HuH-7 (cell line): ENCODE measurements at places on chromosomes 7 and 10.

- DNase-seq, result no peak
These were observed 456.1 kb upstream of the FOXK1 start for GRCh38 chr7:4225881-4226523.

GRCh38 chr10:86372119-86372783 lies 5.7 kb upstream of the GRID1 start:
- DNase-seq, result no peak

GRCh38 chr7:151399906-151400305 lies 9.9 kb downstream of the WDR86 start:
- DNase-seq, result no peak

- no peak for DNase-seq
These were observed 18.2 kb downstream of the ADCY1 start for GRCh38 chr7:45592230-45592991.

GRCh38 chr7:51301806-51302205 lies 14.8 kb downstream of the COBL start:
- DNase-seq, result no peak

- DNase-seq, result no peak
These were observed 4.0 kb upstream of the BRAF start for GRCh38 chr7:140928491-140929309.

- DNase-seq, result no peak
These were observed 114.9 kb upstream of the NANOS1 start for GRCh38 chr10:118914629-118915028.

GRCh38 chr7:112938863-112939573 lies 147.6 kb downstream of the GPR85 start:
- peak; percentile 26 for DNase-seq

DNA sequence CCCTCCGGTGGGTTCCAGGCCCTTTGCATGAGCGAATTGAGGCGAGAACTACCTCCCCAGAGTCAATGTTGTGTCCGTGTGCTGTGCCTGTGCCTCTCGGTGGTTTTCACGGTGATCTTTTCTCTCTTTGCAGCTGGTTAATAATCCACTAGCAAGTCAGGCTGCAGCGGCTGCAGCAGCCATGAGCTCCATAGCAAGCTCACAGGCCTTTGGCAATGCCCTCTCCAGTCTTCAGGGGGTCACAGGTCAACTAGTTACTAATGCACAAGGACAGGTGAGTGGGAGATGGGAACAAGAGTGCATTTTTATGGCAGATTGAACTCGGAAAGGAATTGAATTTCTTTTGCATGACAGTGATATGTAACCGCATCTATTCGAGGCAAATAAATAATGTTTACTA lies 159.7 kb upstream of the YAE1 start:
- DNase-seq, result peak; percentile 69

DNA sequence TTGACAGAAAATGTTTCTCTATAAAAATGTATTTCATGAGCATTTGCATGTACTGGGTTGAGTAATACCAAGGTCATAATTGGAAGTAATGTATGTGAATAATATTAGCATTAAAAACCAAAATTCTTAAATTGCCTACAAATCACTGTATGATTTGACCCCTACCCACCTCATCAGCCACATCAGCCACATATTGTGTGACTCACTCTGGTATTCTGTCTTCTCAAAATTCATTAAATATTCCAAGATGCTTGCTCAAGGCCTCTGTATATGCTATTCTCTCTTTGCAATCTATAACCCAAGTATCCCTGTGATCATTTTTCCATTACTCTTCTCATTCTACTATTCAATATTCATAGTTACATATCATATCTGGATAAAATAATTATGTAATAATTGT lies 21.4 kb downstream of the POT1 start:
- no peak for DNase-seq
